ENCODE measurements at places on chromosomes 11 and 22.
A peak's percentile ranks its signal among the peaks of the same experiment; 100 is the strongest.

- no peak for DNase-seq
Observed at GRCh38 chr22:50576070-50576469, 2.2 kb downstream of the CPT1B start.

GRCh38 chr11:12188548-12189317, 78.3 kb downstream of the MICAL2 start:
- no peak for DNase-seq

GRCh38 chr11:82546661-82547557, 186.8 kb downstream of the FAM181B start:
- DNase-seq: no peak

GRCh38 chr11:113331441-113331840, 17.1 kb downstream of the TTC12 start:
- DNase-seq: no peak

DNA sequence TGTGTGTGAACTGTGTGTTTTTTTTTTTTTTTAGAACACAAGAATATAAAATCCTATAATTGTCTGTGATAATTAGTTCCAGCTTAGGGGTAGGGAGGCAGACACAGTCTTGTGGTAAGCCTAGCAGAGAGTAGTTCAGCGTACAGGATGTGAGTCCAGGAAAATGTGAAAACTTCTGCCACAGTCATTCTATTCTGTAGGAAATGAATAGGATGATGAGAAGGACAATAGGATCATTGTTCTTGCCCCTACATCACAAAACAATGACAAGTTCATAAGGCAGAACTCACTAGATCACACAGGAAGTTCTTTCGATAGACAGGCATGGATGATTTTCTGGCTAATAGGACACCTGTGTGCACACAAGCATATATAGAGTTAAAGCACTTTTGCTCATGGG, 132.2 kb downstream of the NAV2 start:
- DNase-seq: no peak

DNA sequence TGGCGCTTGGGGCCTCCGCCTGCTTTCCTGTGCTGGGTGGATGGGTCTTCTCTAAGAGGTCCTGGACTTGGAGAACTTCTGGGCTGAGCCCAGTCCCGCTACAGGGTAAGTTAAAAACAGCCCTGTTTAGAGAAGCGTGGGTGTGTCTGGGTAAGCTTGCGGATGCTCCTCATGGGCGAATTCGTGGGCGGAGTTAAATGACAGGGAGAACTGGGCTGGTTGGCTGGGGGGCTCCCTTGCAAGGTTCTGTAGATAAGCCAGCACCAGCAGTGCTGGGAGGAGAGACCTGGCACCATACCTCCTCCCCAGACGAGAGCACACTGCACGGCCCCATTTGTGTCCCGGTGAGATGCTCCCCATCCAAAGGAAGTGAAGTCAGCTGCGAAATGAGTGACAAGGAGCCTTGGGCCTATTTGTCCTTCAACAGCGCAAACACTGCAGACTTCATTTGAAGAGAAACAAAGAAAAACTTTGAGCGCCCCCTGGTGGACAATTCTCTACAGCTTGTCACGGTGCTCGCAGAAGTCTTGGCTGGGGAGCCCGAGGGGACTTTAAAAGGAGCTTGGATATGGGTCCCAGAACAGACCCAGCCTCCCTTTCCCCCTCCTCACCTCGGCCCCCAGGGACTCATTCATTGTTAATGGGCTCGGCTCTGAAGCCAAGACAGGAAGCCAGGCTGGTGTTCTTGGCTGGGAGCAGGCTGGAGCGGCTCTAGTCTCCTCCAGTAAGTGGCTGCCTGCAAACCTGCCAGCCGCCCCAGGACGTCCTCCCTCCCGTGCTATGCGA, 39.5 kb downstream of the TP53I11 start:
- DNase-seq: peak; percentile 76

GRCh38 chr22:40040927-40041326, 46.2 kb downstream of the FAM83F start:
- DNase-seq: no peak

DNA sequence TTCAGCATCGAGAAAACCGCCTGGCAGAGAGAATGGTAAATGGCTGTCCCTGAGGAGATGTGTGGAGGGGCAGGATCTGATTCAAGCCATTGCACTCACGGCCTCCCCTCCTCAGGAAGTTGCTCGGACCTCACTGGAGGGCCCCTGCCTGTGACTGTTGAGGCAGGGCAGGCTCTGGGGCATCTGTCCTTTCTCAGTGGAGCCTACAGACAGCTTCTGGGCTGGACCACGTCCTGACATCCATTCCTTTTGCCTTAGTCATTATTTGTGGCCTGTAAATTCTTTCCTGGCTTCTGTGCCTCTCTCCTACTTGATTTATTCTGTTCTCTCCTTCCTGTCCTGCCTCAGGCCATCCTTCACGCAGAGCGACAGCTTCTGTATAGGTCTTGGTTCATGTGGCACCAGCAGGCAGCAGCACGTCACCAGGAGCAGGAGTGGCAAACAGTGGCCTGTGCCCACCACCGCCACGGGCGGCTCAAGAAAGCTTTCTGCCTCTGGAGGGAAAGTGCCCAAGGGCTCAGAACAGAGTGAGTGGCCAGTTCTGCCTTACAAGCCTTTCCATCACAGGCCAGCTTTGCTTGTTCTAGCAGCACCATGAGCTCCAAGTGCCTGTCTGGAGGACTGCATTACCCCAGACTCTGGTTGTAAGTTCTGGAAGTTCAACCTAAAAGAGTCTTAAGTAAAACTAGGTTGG, 59.6 kb downstream of the PISD start:
- DNase-seq: no peak

DNA sequence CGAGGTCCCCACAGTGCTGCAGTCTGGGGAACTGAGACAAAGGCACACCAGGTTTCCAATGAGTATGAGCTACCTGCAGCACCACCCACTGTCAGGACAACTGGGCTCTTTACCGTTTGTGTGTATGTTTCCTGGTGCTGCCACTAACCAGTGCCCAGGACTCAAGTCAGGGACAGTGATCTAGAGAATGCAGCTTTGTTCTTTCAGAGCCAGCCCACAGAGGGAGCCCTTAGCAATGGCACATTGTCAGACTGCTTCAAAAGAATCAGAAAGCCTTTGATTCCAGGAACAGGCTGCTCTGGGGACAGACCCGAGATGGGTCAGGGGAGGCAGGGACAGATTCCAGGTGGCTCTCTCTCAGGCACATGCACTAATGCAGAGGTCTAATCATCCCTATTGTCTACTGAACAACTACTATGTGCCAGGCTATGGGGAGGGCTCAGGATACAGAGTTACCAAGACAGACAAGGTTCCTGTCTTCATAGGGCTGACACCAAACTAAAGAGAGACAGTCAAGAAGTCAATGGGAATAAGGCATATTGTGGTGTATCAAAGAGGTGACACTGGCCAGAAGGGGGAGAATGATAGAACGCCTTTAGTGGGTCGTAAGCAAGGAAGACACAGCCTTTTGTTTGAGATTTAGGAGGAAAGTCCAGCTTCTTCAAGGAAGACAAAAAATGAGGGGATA, 103.7 kb downstream of the VPREB1 start:
- no peak for DNase-seq

Data from stimulated activated naive CD4-positive, alpha-beta T cell treated with Interleukin-2 at 50 U/mL for 16 hours (primary cell).